IMR-90 (cell line): ENCODE measurements at places on chromosomes 1 and 21. TPM values are rescaled to one million over a fixed set of nuclear protein-coding genes. Genes with fewer than 3 reads are reported as not detected.

- H3K36me3 ChIP-seq, result no peaks in the 10 kb centered on the region
- no peak for DNase-seq
- H3K27ac ChIP-seq, result no peak overlapping the region
- peaks cover 15% of the 10 kb centered on the region for H3K4me1 ChIP-seq
Measured at GRCh38 chr1:24389231-24389678, 24.3 kb downstream of the STPG1 start.

GRCh38 chr1:224113545-224113917, 380 bp upstream of the FBXO28 start:
- no peak for DNase-seq
- H3K4me1 ChIP-seq, result no peaks in the 10 kb centered on the region
- no peaks in the 10 kb centered on the region for H3K27me3 ChIP-seq
- no peak overlapping the region for H3K27ac ChIP-seq

GRCh38 chr1:223669003-223669795, 3.7 kb upstream of the CAPN8 start:
- H3K4me3 ChIP-seq, result no peak overlapping the region
- peaks cover 2% of the 10 kb centered on the region for H3K27me3 ChIP-seq

GRCh38 chr1:226974544-226975258, 34.6 kb downstream of the COQ8A start:
- H3K4me1 ChIP-seq, result peaks cover 14% of the 10 kb centered on the region; the same call in 1 of the 2 replicates
- H3K4me3 ChIP-seq, result no peak overlapping the region
- H3K36me3 ChIP-seq, result no peaks in the 10 kb centered on the region
- no peaks in the 10 kb centered on the region for H3K27me3 ChIP-seq

DNA sequence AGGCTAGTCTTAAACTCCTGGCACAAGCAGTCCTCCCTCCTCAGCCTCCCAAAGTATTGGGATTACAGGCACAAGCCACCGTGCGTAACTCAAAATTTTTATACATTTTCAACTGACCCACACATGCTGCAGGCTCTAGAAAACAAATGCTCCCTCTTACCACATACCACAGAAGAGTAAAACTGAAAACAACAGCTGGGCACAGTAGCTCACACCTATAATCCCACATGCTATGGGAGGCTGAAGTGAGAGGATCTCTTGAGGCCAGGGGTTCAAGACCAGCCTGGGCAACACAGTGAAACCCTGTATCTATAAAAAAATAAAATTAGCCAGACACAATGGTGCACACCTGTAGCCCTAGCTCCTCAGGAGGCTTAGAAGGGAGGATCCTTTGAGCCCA, 56.7 kb downstream of the AKT3 start:
- no peaks in the 10 kb centered on the region for H3K27me3 ChIP-seq
- H3K4me1 ChIP-seq, result peaks cover 3% of the 10 kb centered on the region; the same call in 1 of the 2 replicates
- peaks cover 2% of the 10 kb centered on the region; the same call in 1 of the 2 replicates for H3K36me3 ChIP-seq

- H3K27me3 ChIP-seq, result no peaks in the 10 kb centered on the region
- DNase-seq, result no peak
- H3K4me3 ChIP-seq, result no peak overlapping the region
- H3K36me3 ChIP-seq, result no peaks in the 10 kb centered on the region
- H3K27ac ChIP-seq, result no peak overlapping the region
- H3K4me1 ChIP-seq, result peaks cover 13% of the 10 kb centered on the region
Measured at GRCh38 chr21:45359451-45360217, 45.3 kb upstream of the COL18A1 start.

GRCh38 chr1:23581219-23581618, 21.9 kb upstream of the ID3 start:
- H3K27ac ChIP-seq, result peak overlapping the region; percentile 66
- H3K4me3 ChIP-seq, result no peak overlapping the region

DNA sequence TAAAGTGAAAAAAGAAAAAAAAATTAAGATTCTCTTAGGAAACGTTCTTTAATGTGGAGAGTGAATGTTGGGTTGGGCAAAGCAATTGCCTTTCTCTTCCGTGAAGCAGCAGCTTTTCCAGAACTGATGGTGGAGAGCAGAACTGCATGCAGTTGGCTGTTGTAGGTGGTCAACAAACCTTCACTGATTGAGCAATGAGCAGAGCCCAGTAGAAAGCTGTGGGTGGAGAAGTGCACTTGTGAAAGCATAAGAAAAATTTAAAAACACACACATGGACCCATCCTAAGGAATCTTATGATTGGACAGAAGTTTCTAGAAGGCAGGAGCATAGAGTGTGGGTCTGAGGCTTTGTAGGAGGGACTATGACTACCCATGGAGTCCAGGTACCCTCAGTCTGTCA, 4.5 kb downstream of the PRELP start:
- no peaks in the 10 kb centered on the region for H3K36me3 ChIP-seq
- peaks cover 7% of the 10 kb centered on the region; the same call in 1 of the 2 replicates for H3K27me3 ChIP-seq
- peak overlapping the region; percentile 82 for H3K27ac ChIP-seq
- no peak overlapping the region for H3K4me3 ChIP-seq
- DNase-seq, result peak; percentile 74

DNA sequence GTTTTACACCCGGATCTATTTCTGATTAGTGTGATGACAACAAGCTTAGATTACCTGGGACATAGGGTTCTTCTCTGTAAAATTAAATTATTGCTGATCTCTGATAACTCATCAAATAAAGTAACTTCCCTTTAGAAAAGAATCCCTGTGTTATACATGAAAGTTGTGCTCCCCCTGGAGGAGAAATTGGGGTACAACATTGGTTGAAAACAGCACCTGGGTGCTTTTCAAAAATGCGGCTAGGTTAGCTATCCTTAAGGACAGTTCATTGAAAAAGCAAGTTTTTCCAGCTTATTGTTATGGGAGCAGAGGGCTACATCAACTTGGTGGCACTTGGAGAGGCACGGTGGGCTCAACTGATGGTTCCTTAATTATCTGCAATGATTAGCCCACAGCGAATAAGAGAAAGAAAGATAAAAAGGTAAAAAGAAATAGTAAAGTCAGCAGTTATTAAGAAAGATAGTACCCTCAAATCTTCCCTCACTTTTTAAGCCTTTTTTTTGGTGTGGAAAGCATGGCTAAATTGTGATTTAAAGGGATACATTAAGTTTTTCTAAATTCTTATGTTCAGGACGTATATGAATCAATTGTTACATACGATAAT, 97.8 kb downstream of the FMN2 start:
- peak; percentile 53 for DNase-seq
- H3K4me3 ChIP-seq, result no peak overlapping the region
- no peaks in the 10 kb centered on the region for H3K36me3 ChIP-seq
- H3K27me3 ChIP-seq, result no peaks in the 10 kb centered on the region; the same call in 1 of the 2 replicates
- H3K4me1 ChIP-seq, result no peaks in the 10 kb centered on the region

DNA sequence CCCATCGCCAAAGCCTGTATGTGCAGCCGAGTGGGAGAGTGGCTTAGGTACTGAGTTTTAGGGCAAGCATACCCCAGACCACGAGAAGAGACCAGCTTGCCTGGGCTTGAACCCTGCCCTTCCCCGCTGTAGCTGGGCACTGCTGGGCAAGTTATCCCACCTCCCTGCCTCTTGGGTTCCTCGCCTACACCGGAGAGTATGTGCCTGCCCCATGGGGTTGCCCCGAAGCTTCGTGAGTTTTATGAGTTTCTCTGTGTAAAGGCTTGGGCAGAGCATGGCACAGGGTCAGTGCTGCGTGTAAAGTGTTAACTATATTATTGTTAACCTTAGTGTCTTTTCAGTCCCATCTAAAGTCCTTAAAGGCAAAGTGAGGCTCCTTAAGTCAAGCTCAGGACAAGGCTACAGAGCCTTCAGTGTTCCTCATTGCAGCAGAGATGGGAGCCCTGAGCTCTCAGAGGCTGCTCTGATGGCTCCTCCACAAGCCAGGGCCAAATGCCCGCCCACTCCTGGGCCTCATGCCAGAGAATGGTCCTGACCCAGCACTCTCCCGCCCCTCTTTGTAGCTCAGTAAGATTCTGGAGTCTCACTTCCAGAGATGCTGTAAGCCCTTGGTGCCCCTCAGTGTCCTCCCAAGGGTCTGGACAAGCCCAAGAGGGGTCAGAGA, 37.0 kb upstream of the KCNA10 start:
- H3K4me1 ChIP-seq, result no peaks in the 10 kb centered on the region
- no peak overlapping the region for H3K4me3 ChIP-seq
- H3K27me3 ChIP-seq, result peaks cover 45% of the 10 kb centered on the region
- H3K27ac ChIP-seq, result no peak overlapping the region
- H3K36me3 ChIP-seq, result no peaks in the 10 kb centered on the region

DNA sequence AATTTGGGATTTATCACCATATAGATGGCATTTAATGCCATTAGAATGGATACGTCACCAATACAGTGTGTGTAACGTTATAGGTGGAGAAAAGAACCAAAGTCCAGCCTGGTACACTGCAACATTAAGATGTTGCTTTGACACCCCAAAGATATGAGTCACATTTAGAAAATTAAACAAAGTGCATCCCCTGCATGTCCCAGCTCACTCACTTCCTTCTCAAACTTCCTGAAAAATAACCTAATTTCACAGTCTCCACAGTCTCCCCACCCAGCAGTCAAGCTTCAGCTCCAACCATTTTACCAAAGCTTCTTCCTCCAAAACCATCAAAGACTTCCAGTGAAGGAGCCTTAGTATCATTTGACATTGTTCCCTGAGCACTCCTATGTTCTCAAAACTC, 111.9 kb downstream of the OMA1 start:
- no peak overlapping the region for H3K4me3 ChIP-seq
- DNase-seq, result no peak
- H3K27me3 ChIP-seq, result no peaks in the 10 kb centered on the region; the same call in 1 of the 2 replicates
- no peak overlapping the region for H3K27ac ChIP-seq
- no peaks in the 10 kb centered on the region for H3K36me3 ChIP-seq

DNA sequence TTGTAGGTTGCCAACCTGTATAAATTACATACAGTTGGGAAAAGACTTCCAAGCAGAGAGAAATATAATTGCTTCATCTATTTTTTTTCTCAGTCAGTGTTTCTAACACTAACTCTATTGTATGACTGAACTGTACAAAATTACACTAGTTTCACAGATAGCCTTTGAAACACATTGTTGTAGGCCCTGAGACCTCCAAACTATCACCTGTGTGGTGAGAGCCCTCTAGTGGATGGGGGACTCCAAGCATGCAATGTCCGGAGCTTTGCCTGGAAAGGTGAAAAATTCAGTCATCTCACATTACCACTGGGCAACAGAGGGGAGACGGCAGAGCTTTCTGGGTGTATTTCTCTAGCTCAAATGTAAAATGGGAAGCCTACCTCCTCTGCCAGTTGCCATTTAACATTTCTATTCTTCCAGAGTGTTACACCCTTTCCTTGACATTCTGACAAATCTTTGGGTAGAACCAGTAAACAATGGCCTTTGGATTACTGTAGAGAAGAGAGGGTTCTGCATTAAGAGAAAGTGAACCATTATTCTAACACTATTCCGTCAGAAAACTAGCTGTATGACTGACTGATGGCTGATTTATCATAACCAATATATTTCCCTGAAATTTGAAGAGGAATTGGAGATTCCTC, 212.2 kb downstream of the LYPLAL1 start:
- H3K36me3 ChIP-seq, result no peaks in the 10 kb centered on the region
- no peak overlapping the region for H3K27ac ChIP-seq
- H3K4me3 ChIP-seq, result no peak overlapping the region
- DNase-seq, result peak; percentile 71
- peaks cover 2% of the 10 kb centered on the region; the same call in 1 of the 2 replicates for H3K4me1 ChIP-seq
- no peaks in the 10 kb centered on the region for H3K27me3 ChIP-seq

DNA sequence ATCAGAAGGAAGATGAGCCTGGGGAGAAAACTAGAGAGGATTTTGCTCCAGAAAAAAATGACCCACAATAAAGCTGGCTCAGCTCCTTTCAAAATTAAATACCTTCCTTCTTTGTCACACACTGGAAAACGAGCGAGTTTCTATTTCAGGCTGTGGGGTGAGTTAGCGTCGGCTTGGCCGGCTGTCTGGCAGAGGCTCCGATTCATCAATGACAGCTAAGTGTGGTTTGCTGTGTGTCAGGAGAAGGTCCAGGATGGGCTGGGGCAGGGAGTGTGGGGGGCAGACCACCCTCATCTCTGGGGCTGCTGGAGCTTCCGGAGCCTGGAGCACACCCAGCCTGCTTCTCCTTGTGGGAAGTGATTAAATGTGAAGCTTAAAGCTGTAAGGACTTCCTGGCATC, 120.2 kb downstream of the ETS2 start:
- 0 out of 2 replicates have a peak overlapping the region, but pooled peaks have one; percentile 24 for H3K27ac ChIP-seq
- peaks cover 7% of the 10 kb centered on the region for H3K4me1 ChIP-seq
- H3K27me3 ChIP-seq, result no peaks in the 10 kb centered on the region

DNA sequence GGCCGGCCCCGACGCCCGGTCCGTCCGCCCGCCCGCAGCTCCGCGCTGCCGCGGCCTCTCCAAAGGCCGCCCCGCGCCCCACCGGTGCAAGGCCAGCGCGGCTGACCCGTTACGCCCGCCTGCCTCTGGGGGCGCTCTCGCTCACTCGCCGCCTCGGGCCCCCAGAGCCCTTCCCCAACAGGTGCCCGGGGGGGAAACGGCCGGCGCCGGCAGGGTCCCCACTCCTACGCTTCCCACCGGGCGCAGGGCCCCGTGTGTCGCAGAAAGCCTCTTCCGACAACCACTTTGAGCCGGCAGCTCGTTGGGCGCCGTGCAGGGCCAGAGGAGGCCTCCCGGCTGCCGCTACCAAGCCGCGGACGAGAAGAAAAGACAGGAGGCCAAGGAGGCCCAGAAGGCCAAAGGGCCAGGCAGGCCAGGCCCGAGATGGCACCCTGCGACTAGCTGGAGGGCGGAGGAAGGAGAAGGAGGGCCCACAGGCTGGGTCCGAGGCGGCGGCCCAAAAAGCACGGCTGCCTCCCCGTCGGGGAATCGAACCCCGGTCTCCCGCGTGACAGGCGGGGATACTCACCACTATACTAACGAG, 64.9 kb upstream of the FCGR2A start:
- H3K27me3 ChIP-seq, result no peaks in the 10 kb centered on the region; the same call in none of the 2 replicates
- no peak overlapping the region for H3K27ac ChIP-seq
- no peaks in the 10 kb centered on the region for H3K36me3 ChIP-seq
- DNase-seq, result peak; percentile 53

DNA sequence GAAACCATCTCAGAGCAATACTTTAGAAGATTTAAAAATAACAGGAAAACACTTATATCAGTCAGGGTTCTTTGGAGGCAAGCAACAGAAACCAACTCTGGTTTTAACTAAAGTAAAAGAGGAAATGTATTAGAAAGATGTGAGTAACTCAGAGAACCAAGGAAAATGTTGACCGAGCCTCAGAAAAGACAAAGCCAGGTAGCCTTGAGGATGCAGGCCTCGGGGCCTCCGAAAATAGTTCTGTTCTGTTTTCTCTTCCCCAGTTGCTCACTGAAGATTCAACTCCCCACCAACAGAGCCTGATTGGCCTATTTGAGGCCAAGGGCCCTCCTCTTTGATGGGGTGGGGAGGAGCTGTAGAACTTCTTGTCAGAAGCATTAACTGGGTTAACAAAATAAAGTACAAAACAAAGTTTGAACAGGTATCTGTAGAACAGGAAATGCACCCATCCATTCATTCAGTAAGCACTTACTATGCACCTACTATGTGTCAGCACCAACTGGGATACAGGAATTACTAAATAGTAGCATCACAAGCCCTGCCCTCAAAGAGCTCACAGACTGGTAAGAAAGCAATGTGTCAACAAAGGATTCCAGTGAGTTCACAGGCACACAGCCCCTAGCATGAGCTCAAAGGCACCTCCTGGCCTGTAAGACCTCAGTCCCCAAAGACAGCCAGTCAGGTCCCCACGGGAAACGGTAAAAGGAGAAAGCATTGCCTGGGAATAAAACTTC, 12.6 kb downstream of the SLAMF8 start:
- DNase-seq, result no peak
- H3K4me1 ChIP-seq, result no peaks in the 10 kb centered on the region; the same call in 1 of the 2 replicates
- H3K4me3 ChIP-seq, result no peak overlapping the region
- H3K27me3 ChIP-seq, result no peaks in the 10 kb centered on the region; the same call in 1 of the 2 replicates
- no peaks in the 10 kb centered on the region for H3K36me3 ChIP-seq

GRCh38 chr1:59674595-59674994, 140.2 kb upstream of the HOOK1 start:
- no peaks in the 10 kb centered on the region for H3K36me3 ChIP-seq
- no peaks in the 10 kb centered on the region for H3K27me3 ChIP-seq
- peaks cover 4% of the 10 kb centered on the region for H3K4me1 ChIP-seq

NTRK1 gene
- not detected in 2 replicates for total RNA-seq

C1orf87 gene
- total RNA-seq, result not detected in 2 replicates

MTMR11 gene
- total RNA-seq, result 1.7 and 2.0 TPM in 2 replicates

AK5 gene
- total RNA-seq, result 25.8 and 54.7 TPM in 2 replicates

TCHHL1 gene
- not detected in 2 replicates for total RNA-seq

CAPN8 gene
- not detected in 2 replicates for total RNA-seq

SELE gene
- not detected in 2 replicates for total RNA-seq

PIGC gene
- 14.9 and 19.4 TPM in 2 replicates for total RNA-seq
